Activated naive CD4-positive, alpha-beta T cell (primary cell): ENCODE measurements at places on chromosomes 7 and 10.

- DNase-seq = no peak
Measured at GRCh38 chr10:83289373-83289772, 849.9 kb upstream of the GHITM start.

GRCh38 chr10:99279626-99280111 is 44.0 kb upstream of the HPSE2 start:
- no peak for DNase-seq

DNA sequence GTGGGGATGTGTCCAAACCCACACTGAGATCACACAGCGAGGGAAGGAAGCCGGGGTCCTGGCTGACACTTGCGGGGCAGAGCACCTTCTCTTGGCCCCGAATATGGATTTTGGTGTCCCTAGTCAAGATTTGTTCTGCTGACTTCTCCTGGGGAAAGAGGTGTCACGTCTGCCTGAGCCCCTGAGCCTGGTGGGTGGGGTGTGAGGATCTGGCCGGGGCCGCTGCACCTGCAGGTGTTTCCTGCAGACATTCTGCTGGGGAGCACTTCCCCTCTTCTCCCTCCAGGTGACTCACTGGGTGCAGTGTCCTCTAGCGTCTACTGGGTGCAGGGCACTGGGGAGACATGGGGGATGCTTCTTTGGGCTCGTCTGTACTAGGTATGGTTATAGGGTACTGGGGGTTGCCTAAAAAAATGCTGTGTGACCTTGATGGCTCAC is 99.2 kb downstream of the GRK5 start:
- no peak for DNase-seq

DNA sequence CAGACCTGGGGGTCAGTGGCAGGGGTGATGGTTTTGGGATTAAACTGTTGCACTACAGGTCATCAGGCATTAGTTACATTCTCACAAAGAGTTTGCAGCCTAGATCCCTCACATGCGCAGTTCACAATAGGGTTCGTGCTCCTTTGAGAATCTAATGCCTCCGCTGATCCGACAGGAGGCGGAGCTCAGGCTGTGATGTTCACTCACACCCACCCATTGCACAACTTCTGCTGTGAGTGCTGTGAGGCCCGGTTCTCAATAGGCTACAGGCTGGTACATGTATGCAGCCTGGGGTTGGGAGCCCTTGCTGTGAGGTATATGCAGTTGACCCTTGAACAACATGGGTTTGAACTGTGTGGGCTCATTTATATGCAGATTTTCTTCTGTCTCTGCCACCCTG is 416.4 kb downstream of the GFRA1 start:
- no peak for DNase-seq

DNA sequence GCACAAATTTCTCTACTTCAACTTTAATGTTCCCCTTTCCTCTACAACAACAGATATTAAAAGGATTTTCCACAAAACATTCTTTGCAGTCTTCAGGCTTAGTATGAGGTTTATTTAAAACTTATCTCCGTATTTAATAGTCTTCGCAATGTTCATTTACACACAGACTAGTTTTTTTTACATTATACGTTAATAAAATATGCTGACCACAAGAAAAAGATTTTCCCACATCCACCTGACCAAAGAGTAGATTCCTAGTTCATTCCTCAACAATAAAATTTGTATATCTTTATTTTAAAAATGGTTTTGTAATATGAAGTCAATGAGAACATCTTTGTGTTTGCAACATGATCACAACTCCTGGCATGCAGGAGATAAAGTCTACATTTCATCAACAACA is 42.4 kb downstream of the POT1 start:
- DNase-seq = no peak

- no peak for DNase-seq
Measured at GRCh38 chr10:80202934-80203834, 2.2 kb downstream of the ANXA11 start.

- no peak for DNase-seq
Measured at GRCh38 chr10:112510384-112510783, 63.4 kb downstream of the VTI1A start.

GRCh38 chr10:77274046-77274795 is 363.4 kb downstream of the KCNMA1 start:
- DNase-seq = no peak

GRCh38 chr7:135165862-135166261 is 4.6 kb downstream of the CYREN start:
- no peak for DNase-seq

DNA sequence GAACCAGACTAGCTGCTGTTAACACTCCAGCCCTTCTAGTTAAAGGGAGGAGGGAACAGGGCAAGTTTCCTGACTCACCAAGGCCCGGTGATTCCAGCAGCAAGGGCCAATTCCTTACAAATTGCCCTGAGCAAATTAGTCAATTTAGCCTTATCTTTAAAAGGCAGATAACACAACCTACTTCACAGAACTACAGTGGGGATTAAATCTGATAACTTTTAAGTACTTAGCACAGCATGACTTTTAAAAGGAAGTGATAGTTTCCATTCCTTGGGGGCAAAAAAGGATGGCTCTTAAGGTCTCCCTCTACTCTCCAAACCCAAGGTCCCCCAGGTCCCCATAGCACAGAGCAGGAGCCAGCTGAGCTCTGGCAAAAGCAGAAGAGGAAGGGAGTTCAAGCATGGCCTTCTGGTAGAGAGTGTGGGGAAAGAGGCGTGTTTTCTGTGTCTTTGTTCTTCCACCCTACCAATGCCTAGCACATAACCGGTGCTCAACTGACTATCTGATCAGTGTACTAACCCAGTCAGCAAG is 4.0 kb downstream of the CDCA7L start:
- no peak for DNase-seq

GRCh38 chr7:139572071-139572470 is 48.6 kb downstream of the CLEC2L start:
- DNase-seq = no peak
